ENCODE measurements at places on chromosomes 4 and X. TPM values are rescaled to one million over a fixed set of nuclear protein-coding genes. Genes with fewer than 3 reads are reported as not detected.

GRCh38 chr4:76589872-76590797 lies 155.1 kb downstream of the SHROOM3 start:
- no peak for DNase-seq

DNA sequence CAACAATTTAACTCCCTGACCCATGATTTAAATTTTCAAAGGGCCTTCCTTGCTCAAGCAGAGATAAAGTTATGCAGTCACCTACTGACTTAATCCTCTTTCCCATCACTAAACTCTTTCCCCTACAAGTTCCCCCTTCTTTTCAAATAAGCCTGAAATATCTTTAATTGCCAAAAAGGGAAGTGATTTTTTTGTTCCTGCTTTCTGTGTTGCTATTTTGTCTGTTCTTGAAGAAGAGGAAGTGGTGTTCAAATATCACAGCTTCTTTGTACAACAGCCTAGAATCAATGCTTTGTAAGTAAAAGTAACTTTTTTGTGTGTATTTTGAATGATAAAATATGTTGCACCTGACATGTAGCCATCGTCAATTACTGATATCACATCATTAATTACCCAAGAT lies 595.9 kb downstream of the CENPC start:
- peak; percentile 68 for DNase-seq

DNA sequence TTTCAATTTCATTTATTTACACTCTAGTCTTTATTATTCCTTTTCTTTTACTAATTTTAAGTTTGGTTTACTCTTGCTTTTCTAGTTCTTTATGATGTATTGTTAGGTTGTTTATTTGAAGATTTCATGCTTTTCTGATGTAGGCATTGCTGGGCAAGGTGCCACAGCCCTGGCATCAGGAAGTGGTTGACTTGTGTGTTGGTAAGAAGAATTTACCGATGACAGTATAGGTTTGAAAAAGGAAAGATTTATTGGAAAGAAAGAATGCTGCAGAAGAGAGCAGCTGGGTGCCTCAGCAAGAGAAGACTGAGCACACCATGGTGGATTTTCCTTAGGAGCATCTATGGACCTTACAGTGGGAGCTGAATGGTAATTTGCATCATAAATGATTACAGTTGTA lies 153.2 kb downstream of the KLF8 start:
- DNase-seq = no peak

FAM9B gene
- not detected for total RNA-seq

AMBN gene
- total RNA-seq = not detected

ASB9 gene
- total RNA-seq = 27.2 TPM

SPANXA2 gene
- total RNA-seq = not detected
